Fibroblast of skin of left quadriceps (primary cell): ENCODE measurements at places on chromosomes 4 and X.

- DNase-seq, result no peak
These were observed 146.0 kb downstream of the TMEM144 start for GRCh38 chr4:158356301-158356700.

GRCh38 chr4:22597471-22597870 lies 81.6 kb upstream of the ADGRA3 start:
- no peak for DNase-seq

DNA sequence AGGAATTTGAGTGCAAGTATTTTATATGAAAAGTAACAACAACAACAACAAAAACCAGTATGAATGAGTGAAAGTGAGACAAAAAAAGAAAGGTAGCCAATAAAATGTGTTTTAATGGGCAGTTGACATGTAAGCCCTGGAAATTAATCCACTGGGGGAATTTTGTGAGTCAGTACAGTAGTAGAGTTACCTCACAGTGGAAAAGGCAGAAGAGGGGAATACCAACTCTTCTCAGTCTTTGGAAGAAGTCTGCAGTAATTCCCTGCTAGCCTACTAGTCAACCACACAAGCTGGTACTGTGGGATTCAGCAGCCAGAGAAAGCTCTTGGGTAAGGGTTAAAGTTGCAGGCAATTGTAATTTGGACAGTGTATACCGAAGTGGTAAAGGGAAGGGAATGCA lies 76.3 kb upstream of the IL15 start:
- DNase-seq, result no peak

DNA sequence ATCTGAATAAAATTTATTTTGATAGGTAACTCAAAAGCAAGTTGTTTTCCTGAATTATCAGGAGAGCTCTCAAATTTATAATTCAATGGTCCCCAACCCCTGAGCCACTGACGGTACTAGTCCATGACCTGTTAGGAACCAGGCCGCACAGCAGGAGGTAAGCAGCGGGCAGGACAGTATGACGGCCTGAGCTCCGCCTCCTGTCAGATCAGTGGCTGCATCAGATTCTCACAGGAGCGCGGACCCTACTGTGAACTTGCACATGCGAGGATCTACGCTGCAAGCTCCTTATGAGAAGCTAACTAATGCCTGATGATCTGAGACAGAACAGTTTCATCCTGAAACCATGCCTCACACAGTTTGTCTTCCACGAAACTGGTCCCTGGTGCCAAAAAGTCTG lies 37.9 kb upstream of the SEC24B start:
- DNase-seq, result no peak

GRCh38 chrX:40423299-40423698 lies 157.5 kb upstream of the ATP6AP2 start:
- no peak for DNase-seq
